ENCODE measurements at places on chromosomes 2 and 18.

- peak; percentile 38 for DNase-seq
These were observed 776 bp upstream of the SPEG start for GRCh38 chr2:219433666-219434467.

- DNase-seq: peak; percentile 57
These were observed 1.1 kb downstream of the ID2 start for GRCh38 chr2:8682719-8683667.

DNA sequence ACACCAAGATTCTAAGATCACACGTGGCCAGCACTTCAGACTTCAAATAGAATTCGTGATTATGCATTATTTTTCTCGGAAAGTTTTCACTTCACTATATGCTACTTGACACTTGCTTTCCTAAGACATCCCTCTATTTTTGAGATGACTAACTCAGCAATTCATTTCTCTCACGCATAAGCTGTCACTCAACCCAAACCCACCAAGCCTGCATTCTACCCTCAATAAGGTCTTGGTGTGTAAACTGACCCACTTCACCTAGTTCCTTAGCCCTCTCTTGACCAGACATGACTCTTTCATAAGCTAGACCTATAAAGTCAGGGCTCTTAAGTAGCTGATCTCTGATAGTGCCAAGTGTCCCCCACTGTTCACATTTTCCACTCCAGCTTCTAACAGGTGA lies 11.7 kb downstream of the CKAP2L start:
- DNase-seq: no peak

DNA sequence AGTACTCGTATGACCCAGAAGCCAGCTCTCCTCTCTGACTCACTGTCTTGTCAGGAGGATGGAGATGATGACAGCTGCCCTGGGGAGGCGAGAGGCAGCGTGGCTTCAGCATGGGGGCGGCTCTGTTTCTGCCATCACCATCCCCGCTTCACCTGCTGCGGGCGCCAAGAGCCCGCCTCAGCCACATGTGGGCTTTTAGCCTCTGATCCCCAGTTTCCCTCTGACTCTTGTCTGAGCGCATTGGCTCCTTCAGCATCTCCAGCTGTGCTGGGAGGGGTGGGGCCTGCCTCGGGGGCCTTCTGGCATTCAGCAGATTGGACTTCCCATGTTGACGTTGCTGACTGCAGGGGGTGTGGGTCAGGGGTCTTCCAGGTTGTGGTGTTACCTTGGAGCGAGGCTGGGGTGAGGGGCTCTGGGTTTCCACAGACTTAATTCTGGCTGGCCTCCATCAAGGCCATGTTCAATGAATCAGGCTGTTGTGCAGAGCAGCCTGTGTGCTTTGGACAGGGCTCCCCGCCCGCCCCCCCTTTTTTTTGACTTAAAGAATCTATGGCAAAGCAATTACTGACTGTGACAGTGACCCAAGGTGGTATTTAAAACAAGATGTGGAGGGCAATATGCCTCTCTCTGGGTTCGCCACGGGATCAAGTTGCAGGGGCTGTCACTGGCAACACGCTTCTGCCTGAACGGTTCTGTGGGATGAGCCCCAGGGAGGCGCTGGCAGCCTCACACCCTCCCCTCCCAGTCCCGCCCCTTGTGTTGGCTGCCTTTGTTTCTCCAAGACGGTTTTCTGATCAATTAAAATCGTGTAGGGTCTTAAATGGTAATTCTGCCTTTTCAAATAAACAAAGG lies 228.3 kb downstream of the LDLRAD4 start:
- DNase-seq: no peak

DNA sequence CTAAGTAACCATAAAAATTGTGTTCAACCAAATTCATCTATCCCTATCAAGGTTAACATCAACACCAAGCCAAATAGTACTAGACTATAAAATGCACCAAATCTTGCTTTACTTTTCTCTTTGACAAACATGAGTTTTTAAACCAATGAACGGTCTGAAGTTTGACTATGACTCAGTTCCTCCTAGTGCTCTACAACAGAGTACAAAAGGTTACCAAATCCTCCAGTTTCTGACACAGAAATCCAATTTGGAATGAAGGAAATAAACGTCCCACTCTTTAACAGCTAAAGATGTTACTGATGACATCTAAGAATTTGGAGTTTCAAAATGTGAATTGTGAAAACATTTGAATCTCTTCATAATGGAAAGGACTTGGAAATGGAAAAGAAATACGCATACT lies 11.8 kb upstream of the ACVR1 start:
- DNase-seq: no peak

DNA sequence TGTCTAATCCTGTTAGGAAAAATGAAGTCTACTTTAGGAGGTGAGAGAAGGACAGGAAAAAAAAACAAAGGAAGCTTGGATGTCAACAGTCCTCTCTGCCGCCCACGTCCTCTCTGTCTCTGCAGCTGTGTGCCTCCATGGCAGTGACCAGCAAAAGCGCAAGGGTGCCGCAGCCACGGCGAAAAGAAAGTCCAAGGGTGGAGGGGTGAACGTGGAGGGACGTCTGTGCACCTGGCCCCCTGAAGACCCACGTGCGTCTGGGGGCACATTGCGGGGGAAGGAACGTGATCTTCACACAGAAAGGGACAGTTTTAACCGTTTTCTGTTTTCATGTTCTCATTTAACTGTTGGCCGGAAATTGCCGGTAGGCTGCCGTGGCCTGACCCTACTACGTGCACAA lies 152.7 kb downstream of the MBP start:
- DNase-seq: no peak

DNA sequence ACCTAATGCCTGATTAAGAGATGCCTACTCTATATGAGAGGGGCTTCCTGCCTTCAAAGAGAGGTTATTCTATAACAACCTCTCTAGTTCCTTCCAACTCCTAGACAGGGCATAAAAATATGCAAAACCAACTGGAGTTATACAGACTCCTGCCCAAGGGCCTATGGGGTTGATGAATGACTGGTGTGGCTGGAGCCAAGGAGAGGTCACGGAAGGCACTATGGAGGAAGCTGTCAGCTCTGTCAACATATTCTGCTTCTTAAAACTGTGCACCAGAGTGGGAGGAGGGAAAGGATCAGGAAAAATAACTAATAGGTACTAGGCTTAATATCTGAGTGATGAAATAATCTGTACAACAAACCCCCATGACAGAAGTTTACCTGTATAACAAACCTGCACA lies 120.9 kb upstream of the CDC42EP3 start:
- peak; percentile 51 for DNase-seq

DNA sequence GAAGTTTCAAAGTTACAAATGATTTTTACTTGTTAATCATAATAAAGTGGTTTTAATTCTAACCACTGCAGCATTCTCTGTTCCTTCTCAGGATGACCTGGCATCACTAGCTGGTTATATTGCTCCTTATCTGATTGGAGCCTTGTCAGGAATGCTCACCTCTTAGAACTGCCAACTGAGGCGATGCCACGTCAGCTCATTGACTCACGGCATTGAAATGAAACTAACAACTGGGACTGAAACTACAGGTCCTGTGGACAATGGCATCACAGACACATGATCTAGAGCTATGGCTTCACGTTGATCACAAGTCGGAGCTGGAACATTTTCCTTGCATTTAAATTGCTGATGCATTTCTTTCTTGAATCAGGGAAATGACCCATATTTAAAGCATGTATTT lies 54.9 kb upstream of the MAP2 start:
- DNase-seq: no peak

GRCh38 chr2:221807706-221808105 lies 235.6 kb upstream of the EPHA4 start:
- DNase-seq: no peak

DNA sequence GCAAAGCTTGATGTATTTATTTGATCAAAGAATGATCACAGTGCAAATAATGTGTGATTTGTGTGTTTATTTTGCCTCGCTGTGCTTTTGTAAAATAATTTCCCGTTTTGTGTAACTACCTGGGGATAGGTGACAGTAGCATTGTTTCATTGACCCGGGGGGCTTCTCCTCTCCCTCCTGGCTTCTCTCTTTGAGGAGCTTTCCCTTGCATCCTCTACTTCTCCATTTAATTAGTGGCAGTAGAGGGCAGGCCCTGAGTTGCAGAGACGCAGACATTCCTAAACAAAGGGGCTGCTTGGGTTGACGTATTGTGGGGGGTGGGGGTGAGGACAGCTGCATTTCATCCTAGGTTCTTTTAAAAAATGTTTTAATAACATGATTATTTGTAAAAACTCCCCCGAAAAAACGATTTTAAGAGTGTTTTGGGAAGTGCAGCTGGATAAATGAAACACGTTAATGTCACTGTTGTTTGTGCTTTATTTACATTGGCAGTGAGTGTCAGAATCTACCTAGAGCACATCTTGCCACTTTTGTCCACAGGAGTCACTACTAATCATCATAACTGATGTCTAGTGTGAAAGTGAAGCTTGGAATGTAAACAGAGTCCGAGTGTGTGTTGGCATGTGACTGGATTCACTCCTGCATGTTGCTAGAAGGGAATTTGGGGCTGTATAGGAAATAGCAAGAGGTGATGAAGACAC lies 2.2 kb downstream of the NEDD4L start:
- DNase-seq: no peak

DNA sequence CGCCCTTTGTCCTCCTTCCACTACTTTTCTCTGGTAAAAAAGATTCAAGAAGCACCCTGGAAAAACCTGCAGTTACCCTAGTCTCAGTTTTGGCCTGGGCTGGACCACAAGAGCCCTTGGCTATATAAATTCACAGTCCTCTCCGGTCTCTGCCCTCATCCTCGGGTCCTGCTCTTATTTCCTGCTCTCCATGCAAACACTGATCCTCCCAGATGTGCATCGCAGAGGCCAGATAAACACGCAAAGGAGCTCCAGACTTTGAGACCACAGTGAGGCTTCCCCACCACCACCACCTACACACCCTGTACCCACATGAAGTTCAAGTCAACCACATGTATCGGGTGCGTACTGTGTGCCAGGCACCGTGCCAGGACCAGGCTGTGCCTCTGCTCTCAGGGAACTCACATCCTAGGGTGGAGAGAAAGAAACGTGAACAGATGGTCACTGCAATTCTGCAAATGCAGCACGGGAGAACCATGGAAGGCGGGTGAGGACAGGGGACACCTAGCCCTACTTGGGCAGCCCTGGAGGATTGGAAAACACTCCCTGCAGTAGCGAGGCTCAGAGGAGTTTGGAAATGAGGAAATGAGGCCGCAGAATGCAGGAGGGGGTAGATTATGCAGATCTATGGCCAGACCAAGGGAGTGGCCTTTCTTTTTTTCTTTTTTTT lies 7.4 kb downstream of the CTDSP1 start:
- peak; percentile 57 for DNase-seq

- no peak for DNase-seq
These were observed 487.3 kb upstream of the DCC start for GRCh38 chr18:51852681-51853080.

DNA sequence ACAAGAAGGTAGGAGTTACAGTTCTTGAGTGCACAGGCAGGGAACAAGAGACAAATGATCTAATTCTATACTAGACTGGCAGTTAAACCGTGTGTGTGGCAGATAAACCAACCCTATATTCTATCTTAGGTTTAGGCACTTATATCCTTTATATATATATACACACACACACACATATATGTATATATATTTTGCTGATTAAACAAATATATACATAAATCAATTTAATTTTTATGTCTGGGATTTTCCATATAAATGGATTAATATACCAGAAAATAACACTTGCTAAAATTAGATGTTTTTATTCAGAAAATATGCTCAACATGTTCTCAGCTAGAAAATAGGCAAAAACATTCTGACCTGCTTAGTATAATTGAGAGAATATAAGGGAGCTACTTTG lies 887.9 kb upstream of the KLHL29 start:
- no peak for DNase-seq

DNA sequence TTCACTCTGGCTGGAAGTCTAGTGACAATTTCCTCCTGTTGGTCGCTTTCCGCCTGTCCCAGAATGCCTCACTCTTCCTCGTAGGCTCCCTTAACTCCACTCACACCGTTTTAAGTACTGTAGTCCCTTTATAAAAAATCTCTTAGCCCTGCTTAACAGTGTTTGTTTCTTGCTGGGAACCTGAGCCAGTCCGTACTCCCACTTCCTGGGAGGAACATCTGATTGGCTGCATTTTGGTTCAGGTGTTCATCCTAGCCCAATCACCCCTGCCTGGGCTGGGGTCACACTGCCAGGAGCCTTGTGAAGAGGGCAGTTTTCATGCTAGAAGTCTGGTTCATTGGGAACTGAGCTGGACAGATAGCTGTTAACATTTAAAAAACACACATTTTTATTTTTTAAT lies 25.6 kb upstream of the TOGARAM2 start:
- DNase-seq: no peak

DNA sequence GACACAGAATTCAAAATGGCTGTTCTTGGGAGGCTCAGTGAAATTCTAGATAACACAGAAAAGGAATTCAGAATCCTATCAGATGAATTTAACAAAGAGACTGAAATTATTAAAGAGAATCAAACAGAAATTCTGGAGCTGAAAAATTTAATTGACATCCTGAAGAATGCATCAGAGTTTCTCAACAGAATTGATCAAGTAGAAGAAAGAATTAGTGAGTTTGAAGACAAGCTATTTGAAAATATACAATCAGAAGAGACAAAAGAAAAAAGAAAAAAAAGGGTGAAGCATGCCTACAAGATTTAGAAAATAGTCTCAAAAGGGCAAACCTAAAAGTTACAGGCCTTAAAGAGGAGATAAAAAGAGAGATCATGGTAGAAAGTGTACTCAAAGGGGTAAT lies 12.0 kb upstream of the RANBP2 start:
- no peak for DNase-seq

- DNase-seq: no peak
These were observed 826.9 kb downstream of the DCDC2C start for GRCh38 chr2:4530231-4530630.

- peak; percentile 31 for DNase-seq
These were observed 67.7 kb upstream of the L3MBTL4 start for GRCh38 chr18:6482198-6482977.

- DNase-seq: no peak
These were observed 342.9 kb downstream of the SPAG16 start for GRCh38 chr2:213627054-213627710.

- DNase-seq: no peak
These were observed 30.8 kb upstream of the POLE4 start for GRCh38 chr2:74927621-74928020.

DNA sequence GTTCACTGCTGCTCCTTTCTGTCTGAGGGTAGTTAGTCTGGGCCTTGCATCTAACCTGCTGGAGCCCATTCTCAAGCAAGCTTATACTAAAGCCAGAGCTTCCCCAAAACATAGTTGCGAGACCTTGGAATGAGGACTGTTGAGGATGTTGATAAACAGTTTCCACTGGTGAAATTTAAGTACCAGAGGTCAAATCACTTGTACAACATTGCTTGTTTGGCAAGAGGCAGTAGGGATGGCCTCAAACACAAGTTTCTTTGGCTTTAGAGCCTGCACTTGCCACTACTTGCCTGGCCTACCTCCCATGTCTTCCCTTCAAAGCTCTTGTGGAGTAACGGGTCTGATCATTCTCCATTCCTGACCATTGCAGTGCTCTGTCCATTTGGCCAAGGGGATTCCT lies 262.7 kb downstream of the FHOD3 start:
- DNase-seq: no peak

- no peak for DNase-seq
These were observed 835.4 kb upstream of the CDH2 start for GRCh38 chr18:29012364-29012763.

GRCh38 chr2:122179492-122180165 lies 424.2 kb downstream of the TSN start:
- DNase-seq: no peak
